ENCODE measurements at places on chromosomes 3 and 15.

DNA sequence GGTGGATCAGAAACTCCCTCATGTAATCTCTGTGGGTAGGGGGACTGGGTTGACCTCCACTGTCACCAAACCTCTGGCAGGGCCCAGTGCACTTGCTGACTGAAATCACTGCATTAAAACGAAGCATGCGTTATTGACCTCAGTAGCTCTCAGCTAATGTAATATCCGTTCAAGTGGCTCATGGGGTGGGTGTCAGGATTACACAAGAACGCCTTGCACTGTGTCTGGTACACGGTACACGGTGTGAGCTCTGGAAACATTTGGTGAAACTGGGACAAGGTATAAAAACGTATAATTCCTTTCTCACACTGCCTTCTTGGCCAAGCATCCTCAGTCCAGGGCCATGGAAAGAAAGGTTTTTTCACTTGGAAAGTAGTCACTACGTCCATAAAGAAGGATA lies 11.9 kb downstream of the LRTM1 start:
- no peak for DNase-seq

DNA sequence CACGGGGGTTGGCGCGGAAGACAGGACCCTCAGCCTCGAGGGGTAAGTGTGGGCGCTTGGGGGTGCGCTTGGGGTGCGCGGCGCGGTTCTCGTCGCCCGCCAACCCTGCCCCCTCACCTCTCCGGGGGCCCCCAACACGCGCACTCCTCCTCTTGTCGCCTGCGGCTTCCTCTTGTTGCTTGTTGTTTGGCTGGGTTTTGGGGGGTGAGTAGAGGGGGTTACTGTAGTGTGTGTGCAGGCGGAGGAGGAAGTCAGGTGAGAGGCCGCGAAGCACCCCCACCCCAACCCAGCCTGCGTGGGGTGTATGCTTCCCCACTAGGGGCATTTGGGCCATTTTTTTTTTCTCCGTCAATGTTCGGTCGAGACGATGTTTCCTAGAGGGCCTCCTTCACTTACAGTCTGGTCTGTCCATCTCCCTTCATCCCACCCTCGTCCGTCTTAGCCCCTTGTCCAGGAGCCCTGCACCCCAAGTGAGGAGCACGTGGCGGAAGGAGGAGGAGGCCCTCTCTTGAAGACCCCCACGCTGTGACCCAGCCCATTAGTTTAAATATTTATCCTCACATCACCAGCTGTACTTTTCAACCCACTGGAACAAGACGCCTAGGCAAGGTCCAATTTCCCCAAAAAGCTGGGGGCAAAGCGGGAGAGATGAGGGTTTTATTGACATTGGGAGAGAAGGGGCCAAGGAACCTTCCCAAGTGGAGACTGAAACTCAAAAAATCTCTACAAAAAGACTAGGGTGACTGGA lies 20.4 kb upstream of the SATB1 start:
- no peak for DNase-seq

GRCh38 chr15:64455961-64456371 lies 4.4 kb upstream of the ZNF609 start:
- peak; percentile 74 for DNase-seq

- DNase-seq = no peak
These were observed 3.7 kb downstream of the TLR9 start for GRCh38 chr3:52221563-52222318.

DNA sequence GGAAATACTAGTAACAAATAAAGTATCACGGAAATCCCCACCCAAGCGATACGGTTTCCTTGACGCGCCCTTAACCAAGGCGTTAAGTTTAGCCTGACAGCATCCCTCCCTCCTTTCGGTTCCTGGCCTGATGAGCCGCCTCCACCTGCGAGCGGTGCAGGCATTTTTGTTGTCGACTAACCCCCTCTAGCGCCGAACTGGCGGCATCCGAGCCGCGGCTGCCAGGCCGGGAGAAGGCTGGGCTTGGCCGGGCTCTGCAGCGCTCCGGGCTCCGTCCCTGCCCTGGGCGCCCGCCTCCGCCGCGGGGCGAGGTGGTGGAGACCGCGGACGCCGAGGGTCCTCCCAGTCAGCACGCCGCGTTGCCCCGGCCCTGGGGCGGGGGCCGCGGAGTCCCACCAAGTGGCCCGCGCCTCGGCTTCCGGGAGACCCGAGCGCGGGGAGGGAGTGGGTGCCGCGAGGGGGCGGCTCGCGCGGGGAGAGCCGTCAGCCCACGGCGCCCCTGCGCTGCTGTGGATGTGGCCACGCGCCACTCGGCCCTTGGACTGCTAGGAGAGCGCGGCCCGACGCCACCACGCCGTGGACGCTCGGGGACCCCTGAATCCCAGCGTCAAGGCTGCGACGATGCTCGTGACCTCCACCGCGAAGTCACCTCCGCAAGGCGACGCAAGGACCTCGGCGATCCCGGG lies 1.1 kb upstream of the EPHA6 start:
- no peak for DNase-seq

DNA sequence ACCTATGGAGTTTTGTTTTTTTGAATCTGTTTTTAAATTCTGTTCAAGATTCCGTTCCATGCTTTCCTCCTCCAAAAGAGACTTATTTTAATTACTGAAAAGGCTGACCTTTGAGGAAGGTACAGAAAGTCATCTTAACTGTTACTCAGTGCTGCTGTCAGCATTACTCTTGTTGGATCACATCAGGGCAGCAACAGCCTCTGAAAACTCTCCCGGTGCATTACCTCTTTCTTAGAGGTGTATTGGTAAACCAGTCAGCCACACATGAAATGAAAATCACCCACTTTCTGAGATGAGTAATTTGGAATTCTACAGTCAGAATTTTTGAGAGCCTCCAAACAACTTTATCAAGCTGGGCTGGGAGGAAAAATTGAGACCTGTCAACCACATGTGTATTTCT lies 88.5 kb upstream of the LIMD1 start:
- DNase-seq = no peak

GRCh38 chr15:64500695-64501395 lies 40.5 kb downstream of the ZNF609 start:
- no peak for DNase-seq

DNA sequence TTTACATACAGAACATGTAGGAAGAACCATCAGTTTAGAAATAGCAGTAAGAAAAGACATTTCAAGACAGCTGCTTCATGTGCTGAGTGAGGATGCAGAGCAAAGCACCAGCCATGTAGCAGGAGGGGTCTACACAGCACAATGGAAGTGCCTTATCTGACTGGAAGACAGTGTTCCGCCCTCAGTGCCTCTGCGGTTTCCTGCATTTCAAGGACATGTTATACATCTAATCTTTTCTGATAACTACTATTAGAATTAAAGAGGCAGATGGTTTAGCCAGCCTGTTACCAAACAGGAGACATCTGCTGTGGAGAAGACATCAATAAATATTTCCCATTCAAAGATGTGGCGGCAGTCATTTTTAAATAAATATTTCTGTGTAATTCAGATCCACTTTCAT lies 10.6 kb downstream of the LSG1 start:
- peak; percentile 27 for DNase-seq

- peak; percentile 49 for DNase-seq
These were observed 47.2 kb downstream of the MCF2L2 start for GRCh38 chr3:183381179-183381578.

DNA sequence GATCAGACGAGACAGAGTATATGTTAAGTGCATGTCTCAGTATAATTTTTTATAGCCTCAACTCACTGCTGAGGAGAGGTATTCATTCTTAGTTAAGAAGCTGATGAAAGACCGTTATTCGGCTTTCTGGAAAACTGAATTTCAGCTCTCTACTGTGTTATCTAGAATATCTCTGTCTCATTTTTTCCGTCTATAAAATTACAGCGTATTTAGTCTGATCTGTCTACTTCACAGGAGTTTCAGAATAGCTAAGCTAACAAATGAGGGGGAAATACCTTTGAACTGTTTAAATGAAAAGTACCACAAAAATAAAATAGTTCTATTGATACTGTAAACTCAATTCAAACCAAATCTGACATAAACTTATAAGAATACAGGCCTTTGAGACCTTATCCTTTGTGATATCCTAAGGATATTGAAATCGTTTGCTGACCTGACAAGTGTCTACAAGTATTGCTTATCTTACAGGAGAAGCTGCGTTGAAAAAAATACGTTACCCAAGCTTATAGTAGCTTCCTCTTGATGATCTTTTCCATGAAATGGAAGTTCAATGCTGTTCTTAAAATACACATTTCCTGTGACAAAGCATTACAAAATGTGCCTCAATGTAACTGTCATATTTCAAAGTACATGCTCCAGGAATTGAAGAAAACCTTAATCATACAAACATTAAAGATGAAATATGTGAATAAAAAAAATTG lies 104.6 kb downstream of the IL1RAP start:
- peak; percentile 84 for DNase-seq

DNA sequence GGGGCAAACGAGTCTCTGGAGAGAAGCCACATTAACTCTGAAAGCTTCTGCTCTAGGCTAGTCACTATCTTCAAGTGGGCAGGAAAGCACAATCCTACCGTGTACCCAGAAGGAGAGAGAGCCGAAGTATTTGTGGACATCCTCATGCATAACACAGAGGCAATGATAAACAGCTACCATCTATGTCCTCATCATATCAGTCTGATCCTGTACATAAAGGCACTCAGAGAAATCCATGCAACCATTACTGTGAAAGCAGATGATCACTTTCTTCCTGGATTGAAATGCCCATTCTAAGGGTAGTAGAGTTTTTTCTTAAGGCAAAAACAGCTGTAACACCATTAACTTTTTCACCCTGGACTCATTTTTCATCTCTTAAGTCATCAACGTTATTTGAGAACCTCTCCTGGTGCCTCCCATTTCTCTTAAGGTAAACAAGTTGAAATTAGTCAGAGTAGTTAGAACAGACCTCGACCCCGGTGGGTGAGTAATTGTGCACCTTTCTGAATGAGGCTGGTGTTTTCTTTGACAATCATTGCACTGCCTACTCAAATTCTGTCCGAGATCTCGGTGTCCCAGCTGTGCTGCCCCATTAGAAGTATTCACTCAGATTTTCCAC lies 327.4 kb downstream of the SHQ1 start:
- no peak for DNase-seq

- DNase-seq = no peak
These were observed 16.0 kb downstream of the PDE12 start for GRCh38 chr3:57572096-57572495.

GRCh38 chr3:170205302-170205701 lies 16.9 kb upstream of the PRKCI start:
- no peak for DNase-seq

DNA sequence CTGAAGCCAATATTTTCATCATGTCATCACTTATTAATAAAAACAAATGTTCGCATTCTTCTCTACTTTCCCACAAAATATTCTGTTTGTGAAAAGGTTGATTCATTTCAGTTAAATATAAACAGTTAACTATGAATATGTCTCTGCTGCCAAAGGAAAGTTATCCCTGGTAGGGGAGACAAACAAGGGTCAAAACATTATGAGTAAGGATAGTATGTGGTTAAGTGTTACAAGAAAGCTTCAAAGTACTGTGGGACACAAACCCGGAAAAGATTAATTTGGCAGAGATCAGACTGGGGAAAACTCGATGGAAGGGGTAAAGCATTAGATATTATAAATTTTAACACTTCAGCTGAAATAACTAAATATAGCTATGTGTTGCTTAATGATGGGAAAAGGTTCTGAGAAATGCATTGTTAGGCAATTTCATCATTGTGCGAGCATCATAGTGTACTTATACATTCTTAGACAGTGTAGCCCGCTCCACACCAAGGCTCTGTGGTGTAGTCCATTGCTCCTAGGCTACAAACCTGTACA lies 436.5 kb upstream of the TBL1XR1 start:
- no peak for DNase-seq

- peak; percentile 5 for DNase-seq
These were observed 122.6 kb downstream of the LRIG1 start for GRCh38 chr3:66378256-66378655.
